ENCODE measurements at places on chromosomes 7 and 10.

DNA sequence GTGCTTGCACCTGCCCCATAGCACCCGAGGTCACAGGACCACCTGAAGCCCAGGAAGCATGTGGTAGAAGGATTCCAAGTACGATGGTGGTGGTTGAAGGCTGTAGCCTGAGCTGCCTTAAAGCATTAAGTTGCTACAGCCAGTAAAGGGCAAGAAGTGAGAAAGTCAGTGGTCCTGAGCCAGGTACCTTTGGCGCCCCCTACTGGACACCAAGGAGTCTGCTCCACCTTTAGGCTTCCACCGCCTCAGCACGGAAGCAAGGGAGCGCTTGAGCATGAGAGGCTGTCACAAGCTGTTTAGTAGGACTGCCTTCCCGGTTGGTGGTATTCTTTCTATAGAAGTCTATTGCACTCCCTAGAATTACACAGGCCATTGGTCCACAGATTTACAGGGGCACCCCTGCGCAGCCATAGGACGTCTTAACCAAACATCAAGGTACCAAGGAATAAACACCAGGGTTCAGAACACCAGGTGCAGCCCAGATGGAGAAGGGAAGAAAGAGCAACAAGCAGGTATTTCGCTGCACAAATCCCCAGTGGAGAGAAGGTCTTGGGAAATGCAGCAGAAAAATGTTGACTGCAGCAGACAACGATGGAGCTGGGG lies 2.2 kb downstream of the CRTAC1 start:
- H3K4me3 ChIP-seq, result no peak overlapping the region
- peaks cover 17% of the 10 kb centered on the region for H3K4me1 ChIP-seq
- no peaks in the 10 kb centered on the region for H3K36me3 ChIP-seq
- peak; percentile 75 for DNase-seq
- H3K27ac ChIP-seq, result no peak overlapping the region
- H3K27me3 ChIP-seq, result peaks cover 20% of the 10 kb centered on the region

GRCh38 chr10:3067118-3067858 lies at the start of gene PFKP:
Gene PFKP, plus strand, starts transcription at chr10:3067548. Its CDS starts 48 bp downstream, at chr10:3067596.
- H3K27me3 ChIP-seq, result peaks cover 12% of the 10 kb centered on the region
- H3K4me3 ChIP-seq, result peak within 1 kb of the TSS; percentile 52
- peak within 1 kb of the TSS; percentile 79 for H3K27ac ChIP-seq
- no peaks in the 10 kb centered on the region for H3K36me3 ChIP-seq
- H3K4me1 ChIP-seq, result peaks cover 26% of the 10 kb centered on the region

GRCh38 chr7:96728139-96728538 lies 18.5 kb upstream of the SEM1 start:
- no peaks in the 10 kb centered on the region for H3K4me1 ChIP-seq
- no peak overlapping the region for H3K4me3 ChIP-seq
- H3K27ac ChIP-seq, result no peak overlapping the region
- DNase-seq, result no peak

GRCh38 chr7:151992375-151992774 lies 33.1 kb upstream of the GALNT11 start:
- H3K4me3 ChIP-seq, result no peak overlapping the region
- no peaks in the 10 kb centered on the region for H3K36me3 ChIP-seq

GRCh38 chr10:111732166-111732785 lies 451.3 kb downstream of the GPAM start:
- DNase-seq, result no peak

- DNase-seq, result no peak
- H3K4me3 ChIP-seq, result no peak overlapping the region
- H3K27ac ChIP-seq, result no peak overlapping the region
Observed at GRCh38 chr7:99748846-99749579, 14.0 kb upstream of the CYP3A7 start.

- H3K4me3 ChIP-seq, result no peak overlapping the region
- no peak overlapping the region for H3K27ac ChIP-seq
- H3K36me3 ChIP-seq, result no peaks in the 10 kb centered on the region
- no peaks in the 10 kb centered on the region for H3K27me3 ChIP-seq
- peaks cover 10% of the 10 kb centered on the region for H3K4me1 ChIP-seq
Observed at GRCh38 chr7:16985621-16986020, 103.8 kb upstream of the AGR3 start.

DNA sequence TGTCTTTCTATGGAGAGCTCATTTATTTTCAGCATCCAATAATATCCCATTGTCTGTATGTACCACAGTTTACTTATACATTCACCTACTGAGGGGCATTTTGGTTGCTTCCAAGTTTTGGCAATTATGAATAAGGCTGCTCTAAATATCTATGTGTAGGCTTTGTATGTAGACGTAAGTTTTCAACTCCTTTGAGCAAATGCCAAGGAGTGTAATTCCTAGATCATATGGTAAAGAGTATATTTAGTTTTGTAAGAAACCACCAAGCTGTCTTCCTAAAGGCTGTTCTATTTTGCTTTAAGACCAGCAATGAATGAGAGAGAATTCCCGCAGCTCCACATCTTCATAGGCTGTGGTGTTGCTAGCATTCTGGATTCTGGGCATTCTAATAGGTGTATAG lies 259.8 kb downstream of the DIP2C start:
- H3K4me3 ChIP-seq, result no peak overlapping the region
- H3K27ac ChIP-seq, result no peak overlapping the region
- H3K27me3 ChIP-seq, result no peaks in the 10 kb centered on the region
- H3K36me3 ChIP-seq, result no peaks in the 10 kb centered on the region
- no peak for DNase-seq

Data from body of pancreas (tissue), 4 donors.